ENCODE measurements at places on chromosomes 4 and X.

DNA sequence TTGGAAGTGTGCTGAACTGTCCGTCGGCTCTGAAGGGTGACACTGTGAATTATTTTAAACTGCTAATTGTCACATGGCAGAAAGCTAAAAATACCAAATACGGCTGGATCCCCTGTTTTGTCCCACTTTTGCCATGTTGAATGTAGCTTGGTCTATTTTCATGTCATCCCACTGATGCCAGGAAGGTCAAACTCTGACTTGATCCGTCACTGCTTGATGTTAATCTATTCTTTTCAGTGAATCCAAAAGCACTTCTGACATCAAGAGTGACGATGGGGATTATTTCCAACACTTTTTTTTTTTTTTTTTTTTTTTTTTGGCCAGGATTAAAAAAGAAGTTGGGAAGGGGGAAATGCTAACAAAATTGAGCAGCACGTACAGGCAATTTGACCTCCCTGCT is 734.6 kb upstream of the TENM3 start:
- DNase-seq: no peak

GRCh38 chr4:81951891-81952455 is 421.8 kb downstream of the HNRNPD start:
- DNase-seq: no peak

- DNase-seq: no peak
Observed at GRCh38 chr4:3128976-3129375, 54.5 kb downstream of the HTT start.

DNA sequence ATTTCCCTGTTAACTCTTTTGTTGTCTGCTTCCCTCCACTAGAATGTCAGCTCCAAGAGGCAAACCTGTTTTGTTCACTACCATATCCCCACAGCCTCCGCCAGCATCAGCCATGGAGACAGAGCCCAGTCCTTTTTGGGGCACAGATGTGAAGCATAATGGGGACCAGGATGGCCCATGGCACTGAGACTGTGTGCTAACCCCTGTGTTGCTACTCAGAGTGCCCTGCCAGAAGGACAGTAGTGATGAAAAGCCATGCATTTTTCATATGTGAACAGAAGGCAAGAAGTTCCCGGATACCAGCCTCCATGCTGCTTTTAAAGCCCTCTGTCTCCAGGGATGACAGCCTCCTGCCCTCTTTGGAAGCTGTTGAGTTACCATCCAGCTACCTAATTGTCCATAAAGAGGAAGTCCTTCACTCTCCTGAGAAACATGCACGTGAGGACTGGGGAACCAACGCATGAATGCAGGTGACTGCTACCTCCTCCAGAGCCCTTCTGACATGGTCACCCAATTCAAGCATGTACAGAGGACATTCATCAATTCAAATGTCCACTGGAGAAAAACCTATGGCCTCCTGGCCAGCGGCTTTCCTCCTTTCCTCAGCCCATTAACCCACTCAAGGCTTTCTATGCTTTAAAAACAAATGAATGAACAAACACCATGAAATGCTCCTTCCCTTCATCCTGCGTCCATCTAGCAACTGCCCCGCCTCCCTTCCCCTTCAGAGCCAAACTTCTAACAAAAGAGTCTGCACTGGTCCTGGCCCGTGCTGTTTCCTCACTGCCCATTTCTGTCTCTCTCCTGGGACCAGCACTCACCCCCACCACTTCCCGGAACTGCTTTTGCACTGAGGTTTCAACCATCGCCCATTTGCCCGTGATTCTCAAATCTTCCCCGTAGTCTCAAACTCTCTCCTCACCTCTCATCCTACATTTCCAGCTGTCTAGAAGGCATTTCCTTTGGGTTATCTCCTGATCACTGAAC is 18.0 kb downstream of the PNMA6F start:
- DNase-seq: no peak

GRCh38 chr4:154335588-154335987 is 156.0 kb downstream of the DCHS2 start:
- DNase-seq: no peak

GRCh38 chrX:48940404-48940955 is 16.9 kb downstream of the OTUD5 start:
- no peak for DNase-seq

DNA sequence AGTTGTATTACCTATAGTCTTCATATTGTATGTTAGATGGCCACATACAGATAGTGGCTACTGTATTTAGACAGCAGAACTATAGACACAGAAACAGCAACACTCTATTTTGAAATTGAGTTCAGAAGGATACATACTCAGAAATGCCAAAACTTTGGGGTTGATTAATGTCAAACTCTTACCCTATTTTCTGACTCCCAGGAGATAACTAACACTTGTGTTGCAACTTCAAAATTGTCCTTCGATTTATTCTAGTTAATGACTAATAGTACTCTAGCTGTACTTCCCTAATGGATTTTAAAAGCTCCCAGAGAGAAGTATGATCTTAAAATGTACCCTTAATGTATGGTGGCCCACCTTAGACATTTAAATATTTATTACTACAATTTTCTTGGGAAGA is 229.9 kb upstream of the UGT8 start:
- no peak for DNase-seq

- no peak for DNase-seq
Observed at GRCh38 chr4:174430576-174430975, 91.7 kb downstream of the HPGD start.

- DNase-seq: peak; percentile 23
Observed at GRCh38 chr4:17613761-17614415, 553 bp upstream of the MED28 start.

DNA sequence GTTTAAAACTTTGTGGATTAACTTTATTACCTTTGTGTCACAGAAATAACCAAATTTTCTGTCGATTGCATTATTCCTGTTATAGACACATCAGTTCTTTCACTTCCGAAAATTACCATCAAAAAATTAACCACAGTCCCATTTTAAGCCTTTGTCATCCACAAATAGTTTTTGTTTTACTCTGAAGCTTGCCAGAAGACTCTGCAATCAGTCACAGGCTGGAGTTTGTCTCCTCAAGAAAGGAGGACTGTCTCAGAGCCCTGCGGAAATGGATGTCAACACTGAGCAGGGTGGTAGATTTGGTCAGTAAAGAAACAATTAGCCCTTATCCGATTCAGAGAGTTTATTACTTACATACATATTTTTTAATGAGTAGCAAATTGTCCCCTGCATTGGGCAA is 20.1 kb upstream of the TCEAL4 start:
- DNase-seq: no peak

GRCh38 chrX:19855700-19856381 is 31.6 kb downstream of the SH3KBP1 start:
- DNase-seq: no peak

DNA sequence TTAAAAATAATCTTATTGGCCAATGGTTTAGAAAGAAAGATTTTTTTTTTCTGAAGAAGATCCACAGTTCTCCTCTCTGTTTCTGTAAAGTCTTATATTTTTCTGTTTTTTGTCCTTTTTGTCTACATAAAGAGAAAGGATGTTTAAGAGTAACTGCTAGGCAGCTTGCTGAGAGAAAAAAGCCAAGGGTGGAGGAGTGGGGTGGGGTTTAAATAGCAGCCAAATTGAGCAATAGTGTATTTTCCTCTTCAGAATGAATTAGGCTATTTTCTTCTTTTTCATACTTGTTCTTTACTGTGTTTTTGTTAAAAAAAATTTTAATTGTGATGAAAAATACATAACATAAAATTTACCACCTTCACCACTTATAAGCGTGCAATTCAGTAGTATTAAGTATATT is 224.6 kb downstream of the SOWAHB start:
- DNase-seq: no peak

DNA sequence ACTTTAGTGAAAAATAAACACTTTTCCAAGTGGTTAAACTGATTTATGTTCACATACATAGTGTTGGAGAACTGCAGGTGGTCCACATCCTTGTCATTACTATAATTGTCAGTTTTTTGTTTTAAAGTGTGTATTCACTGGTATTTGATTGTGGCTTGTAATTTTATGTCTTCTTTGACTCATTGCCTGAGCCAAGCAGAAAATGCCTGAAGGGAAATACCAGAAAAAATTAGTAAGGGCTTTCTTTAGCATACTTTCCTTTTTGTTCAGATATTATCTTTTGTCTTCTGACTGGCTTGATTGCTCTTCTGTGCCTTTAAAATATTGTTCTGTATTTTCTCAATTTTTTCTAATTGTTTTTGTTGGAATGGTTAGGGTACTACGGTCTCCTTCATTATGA is 981.3 kb downstream of the C4orf33 start:
- no peak for DNase-seq

- no peak for DNase-seq
Observed at GRCh38 chr4:146212781-146213180, 1.6 kb upstream of the REELD1 start.

DNA sequence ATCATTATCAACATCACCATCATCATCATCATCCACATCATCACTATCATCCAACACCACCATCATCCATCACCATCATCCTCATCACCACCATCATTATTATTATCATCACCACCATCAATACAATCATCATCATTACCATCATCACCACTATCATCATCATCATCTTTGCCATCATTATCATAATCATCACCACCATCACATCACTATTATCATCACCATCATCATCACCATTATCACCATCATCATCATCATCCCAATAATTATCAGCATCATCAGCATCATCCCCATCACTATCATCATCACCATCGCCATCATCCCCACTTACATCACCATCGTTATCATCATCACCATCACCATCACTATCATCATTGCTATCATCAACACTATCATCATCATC is 1021.9 kb upstream of the PRKX start:
- no peak for DNase-seq

DNA sequence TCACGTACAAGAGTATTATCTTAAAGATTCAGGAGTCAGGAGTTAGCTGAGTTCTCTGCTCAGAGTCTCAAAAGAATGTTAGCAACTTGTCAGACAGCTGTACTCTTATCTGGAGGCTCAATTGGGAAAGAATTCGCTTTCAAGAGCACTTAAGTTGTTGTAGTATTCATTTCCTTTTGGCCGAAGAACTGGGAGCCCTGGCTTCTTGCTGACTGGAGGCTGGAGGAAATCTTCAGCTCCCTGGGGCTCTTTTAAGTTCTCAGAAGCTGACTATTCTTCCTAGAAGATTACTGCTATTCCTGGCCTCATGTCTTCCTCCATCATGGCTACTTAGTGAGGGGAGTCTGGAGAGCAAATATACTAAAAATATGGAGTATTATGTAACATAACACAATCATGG is 587.2 kb downstream of the EPHA5 start:
- DNase-seq: no peak

DNA sequence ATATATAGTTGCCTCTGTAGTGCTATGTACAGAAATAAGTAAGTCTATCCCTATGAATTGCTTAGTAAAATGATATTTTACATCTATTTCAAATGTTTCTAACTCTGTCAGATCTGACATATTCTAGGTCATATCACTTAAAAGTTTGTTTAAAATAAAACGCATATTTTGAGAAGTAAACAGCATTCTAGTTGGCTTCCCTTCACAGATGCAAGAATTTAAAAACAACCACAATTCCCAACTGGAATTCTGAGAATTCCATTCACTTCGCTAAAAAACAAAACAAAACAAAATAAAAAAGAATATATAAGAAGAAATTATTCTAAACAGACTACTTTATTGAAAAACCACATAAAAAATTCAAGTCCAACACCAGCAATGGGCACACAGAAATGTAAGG is 126.0 kb downstream of the PPP3CA start:
- DNase-seq: no peak

GRCh38 chrX:47218920-47219815 is 687 bp downstream of the CDK16 start:
- peak; percentile 47 for DNase-seq

- no peak for DNase-seq
Observed at GRCh38 chrX:68735266-68735665, 87.8 kb downstream of the STARD8 start.

DNA sequence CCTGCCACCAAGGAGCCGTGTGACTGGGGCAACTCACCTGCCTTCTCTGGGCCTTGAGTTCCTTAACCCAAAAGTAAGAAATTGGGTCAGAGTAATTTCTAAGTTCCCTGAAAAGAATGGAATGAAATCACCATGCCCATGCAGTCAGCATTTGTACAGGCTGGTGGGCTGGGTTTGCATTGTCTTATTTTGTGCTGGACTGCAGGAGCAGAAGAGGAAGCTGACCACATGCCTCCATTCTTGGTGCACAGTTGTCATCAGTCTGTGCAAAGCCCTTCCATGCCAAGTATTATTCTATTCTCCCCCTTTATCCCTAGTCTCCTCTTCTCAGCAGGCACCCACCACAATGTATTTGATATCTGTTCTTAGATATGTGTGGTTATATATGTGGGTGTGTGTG is 56.3 kb downstream of the FHDC1 start:
- DNase-seq: no peak

DNA sequence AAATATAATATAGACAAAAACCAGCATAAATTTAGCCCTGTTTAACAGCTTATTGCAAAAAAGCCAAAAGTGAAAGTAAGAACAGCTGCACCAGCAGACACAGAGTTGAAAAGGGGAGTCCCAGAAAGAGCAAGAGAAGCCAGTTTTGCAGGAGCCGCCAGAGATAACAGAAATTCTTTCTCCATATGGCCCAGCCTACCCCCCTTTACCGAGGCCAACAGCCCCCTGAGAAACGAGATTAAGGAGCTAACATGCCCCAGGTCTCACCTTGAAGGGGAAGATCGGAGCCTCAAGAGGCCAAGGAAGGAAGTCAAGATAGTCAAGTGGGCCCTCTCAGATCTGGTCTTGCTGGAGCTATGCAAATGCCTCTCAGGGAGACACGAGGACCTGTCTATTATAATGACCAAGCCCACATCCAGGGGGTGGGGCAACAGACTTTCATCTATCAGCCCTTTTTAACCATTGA is 4.8 kb downstream of the ACOX3 start:
- DNase-seq: no peak

DNA sequence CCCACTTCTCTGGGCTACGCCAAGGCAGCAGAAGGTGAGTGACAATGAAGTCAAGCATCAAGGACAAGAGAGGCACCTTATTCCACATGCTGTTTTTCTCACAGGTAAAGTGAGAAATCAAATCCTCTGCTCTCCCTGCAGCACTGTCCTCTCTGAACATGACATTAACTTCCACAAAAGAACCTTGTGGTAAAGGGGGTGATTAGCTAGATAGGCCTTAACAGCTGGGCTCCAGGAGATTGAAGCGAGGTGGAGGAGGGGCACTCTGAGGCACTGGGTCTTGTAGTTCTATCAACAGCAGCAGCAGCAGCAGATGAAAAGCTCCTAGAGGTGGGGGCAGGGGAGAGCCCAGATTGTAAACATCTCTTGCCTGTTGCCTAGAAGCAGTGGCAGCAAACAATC is 96.8 kb upstream of the CXXC4 start:
- DNase-seq: peak; percentile 4

GRCh38 chrX:124086411-124086810 is 124.9 kb downstream of the STAG2 start:
- DNase-seq: no peak

- no peak for DNase-seq
Observed at GRCh38 chr4:144402176-144402575, 243.8 kb upstream of the HHIP start.
